ENCODE measurements at places on chromosomes 1 and 21.

DNA sequence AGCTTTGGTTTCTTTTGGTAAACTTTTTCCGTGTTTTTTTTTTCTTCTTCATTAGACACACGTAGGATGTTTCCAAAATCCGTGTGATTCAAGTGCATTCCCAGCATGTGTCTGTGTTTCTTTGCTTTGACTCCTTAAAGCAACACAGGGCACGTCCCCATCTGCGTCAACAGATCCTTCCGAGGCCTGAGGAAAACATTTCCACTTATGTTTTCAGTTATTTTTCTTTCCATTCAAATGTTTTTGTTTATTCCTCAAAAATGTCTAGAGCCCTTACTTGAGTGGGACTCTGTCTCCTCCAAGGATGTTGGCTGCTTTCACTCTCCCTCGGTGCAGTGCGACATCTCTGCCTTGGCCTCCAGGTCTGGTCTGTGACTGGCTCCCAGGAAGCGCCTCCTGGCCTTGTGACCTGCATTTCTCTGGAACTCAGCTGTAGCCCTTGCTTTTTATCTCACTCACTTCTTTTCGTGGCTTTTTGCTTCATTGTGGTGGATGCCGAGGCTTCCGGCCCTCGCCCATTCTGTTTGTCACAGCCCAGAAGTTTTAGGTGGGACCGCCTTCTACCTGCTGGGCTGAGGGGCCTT, 31.3 kb upstream of the SLC19A1 start:
- DNase-seq, result no peak

DNA sequence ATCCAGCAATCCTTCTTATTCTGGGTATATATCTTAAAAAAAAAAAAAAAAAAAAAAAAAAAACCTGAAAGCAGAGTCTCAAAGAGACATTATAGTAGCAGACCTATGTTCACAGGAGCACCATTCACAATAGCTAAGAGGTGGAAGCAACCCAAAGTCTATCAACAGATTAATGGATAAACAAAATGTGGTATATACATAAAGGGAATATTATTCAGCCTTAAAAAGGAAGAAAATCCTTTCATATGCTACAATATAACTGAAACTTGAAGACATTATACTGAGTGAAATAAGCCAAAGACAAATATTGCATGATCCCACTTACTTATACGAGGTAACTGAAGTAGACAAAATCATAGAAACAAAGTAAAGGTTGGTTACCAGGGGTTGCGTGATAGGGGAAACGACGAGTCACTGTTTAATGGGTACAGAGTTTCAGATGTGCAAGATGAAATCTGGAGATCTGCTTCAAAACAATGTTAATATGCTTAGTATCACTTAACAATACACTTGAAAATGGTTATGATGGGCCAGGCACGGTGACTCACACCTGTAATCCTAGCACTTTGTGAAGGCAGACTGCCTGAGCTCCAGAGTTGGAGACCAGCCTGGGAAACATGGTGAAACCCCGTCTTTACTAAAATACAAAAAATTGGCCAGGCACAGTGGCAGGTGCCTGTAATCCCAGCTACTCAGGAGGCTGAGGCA, 29.5 kb downstream of the PIK3R3 start:
- DNase-seq, result no peak

DNA sequence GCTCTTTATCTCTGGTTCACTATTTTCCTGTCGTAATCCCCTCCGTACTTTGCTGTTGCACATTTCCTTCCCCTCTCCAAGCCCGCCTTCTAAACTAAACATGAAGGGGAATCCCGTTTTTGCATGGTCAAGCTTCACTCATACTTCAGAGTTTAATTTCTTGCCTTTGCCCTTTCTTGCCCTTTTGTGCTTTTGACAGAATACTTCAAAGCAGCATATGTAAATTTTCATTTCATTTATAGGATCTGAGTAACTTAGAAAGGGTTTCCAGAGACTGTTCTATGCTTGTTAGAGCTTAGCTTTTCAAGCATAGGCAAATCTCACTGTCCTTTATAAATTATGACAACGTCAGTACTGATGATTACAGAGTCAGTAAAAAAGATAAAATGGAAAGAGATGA, 27.7 kb downstream of the SPATA45 start:
- DNase-seq, result no peak

GRCh38 chr1:2060072-2060471, 9.9 kb downstream of the PRKCZ start:
- DNase-seq, result no peak

DNA sequence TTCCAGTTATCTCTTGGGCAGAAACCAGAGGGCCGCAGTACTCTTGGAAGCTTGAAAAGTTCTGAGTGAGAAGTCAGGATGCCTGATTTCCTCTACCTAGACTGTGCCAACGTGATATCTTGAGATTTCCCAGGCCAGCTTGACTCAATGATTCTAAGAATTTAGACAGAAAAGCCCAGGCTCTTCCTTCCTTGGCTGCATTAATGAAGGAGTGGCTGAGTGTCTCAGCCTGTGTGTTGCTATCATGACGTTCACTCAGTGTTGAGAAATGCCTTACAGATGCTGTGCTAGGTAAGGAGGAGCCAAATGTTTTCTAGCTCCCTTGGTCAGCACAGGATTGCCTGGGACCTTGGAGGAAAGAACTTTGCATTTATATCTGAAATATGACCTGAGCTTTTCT, 454.1 kb upstream of the USP24 start:
- no peak for DNase-seq
